Activated T-helper 1 cell treated with anti-CD3 and anti-CD28 coated beads, Interleukin-2, amount 50 U/mL, for 16 hours (primary cell): ENCODE measurements at places on chromosomes 1 and 21.

DNA sequence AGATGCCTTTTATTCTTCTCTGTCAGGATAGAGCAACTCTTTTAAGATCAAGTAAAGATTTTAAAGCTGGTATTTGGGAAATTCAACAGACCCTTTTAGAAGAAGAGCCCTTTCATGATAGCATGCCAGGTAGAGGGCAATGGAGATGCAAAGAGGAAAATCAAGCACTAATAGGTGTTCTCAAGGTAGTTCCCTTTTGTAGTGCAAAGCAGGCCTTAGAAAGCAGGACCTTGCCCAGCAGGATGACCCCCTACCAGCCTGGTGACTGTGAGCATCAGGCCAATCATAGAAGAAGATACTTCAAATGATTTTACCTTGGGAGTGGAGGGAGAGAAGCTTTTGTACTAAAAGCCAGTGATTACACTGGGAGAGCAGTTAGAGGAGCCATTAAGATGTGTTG lies 381.4 kb upstream of the ZRANB2 start:
- DNase-seq: no peak

DNA sequence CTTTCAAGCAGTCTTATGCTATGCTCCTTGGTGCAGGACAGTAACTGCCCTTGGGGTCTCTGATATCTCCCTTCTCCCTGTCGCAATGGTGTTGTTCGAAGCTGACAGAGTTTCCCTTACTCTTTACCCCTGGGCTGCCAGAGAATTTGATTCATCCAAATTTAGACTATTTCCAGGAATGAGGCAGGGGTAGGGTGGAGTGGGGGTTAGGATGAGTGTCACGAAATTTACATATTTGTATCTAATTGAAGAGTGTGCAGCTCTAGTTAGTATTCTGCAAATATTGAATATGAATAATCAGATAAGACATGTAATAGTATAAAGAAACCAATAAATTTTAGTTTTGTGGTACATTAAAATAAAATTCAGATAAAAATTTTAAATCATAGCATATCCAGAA lies 140.0 kb upstream of the LMO4 start:
- no peak for DNase-seq

GRCh38 chr21:31644643-31645042 lies 14.8 kb upstream of the SOD1 start:
- no peak for DNase-seq

GRCh38 chr1:4741876-4742423 lies 87.5 kb downstream of the AJAP1 start:
- DNase-seq: no peak

DNA sequence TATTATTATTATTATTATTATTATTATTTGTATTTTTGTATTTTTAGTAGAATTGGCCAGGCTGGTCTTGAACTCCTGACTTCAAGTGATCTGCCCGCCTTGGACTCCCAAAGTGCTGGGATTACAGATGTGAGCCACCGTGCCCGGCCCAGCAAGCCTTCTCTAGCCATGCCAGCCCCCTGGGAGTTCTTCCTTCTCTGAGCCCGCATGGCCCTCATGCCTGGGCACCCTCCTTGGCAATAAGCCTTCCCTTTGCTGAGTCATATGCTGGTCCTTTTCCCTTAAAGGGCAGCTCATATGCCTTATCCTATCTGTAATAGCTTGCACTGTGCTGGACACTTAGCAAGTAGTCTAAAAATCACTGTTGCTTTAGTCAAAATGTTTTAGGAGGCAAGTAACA lies 8.5 kb upstream of the NBL1 start:
- no peak for DNase-seq

GRCh38 chr21:17900990-17901385 lies 81.8 kb upstream of the C21orf91 start:
- no peak for DNase-seq

DNA sequence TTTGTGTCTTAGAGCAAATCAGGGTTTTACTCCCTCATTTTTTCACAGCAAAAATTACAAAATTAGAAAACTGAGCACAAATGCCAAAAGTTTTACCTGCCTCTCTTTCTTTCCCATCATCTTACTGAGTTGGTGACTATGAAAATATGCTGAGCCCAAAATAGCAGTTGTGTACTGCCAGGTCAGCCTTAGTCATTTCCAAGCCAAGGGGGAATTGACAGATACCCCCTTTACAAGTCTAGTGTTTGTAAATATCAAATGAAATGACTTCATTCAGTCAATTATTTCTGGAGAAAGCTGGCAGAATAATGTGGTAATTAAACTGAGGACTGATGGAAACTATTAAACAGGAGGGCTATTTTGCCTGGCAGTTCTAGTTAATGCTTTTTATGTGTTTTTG lies 11.4 kb upstream of the GORAB start:
- no peak for DNase-seq

GRCh38 chr1:24849672-24850295 lies 80.3 kb downstream of the RUNX3 start:
- no peak for DNase-seq

GRCh38 chr1:108703939-108704338 lies 8.8 kb upstream of the FNDC7 start:
- no peak for DNase-seq

DNA sequence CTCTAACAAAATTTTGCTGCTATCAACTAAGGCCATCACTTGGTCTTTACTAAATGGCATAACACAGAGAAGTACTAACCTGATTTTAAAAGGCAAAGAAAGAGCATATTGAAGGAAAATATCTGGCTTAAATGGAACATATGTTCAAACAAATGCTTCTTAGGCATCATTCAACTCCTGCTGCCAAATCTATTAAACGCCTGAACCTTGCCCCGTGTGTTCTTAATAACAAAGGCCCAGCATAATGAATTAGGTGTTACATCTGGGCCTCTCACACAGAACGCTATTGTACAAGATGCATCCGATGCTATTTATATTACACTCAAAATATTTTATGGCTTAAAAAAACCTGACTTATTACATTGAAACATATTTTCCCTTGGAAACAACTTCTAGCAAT lies 48.4 kb downstream of the B3GALNT2 start:
- DNase-seq: no peak

- DNase-seq: no peak
Measured at GRCh38 chr1:61455400-61455799, 269.5 kb downstream of the TM2D1 start.

GRCh38 chr1:31374511-31375196 lies 1.8 kb upstream of the FABP3 start:
- DNase-seq: no peak

- DNase-seq: no peak
Measured at GRCh38 chr1:89190017-89190416, 8.7 kb downstream of the GBP4 start.

GRCh38 chr1:48619539-48619938 lies 147.5 kb upstream of the SPATA6 start:
- no peak for DNase-seq

- no peak for DNase-seq
Measured at GRCh38 chr1:31650161-31651088, 5.7 kb upstream of the PEF1 start.

GRCh38 chr1:223836586-223836985 lies 9.2 kb downstream of the TP53BP2 start:
- DNase-seq: no peak

DNA sequence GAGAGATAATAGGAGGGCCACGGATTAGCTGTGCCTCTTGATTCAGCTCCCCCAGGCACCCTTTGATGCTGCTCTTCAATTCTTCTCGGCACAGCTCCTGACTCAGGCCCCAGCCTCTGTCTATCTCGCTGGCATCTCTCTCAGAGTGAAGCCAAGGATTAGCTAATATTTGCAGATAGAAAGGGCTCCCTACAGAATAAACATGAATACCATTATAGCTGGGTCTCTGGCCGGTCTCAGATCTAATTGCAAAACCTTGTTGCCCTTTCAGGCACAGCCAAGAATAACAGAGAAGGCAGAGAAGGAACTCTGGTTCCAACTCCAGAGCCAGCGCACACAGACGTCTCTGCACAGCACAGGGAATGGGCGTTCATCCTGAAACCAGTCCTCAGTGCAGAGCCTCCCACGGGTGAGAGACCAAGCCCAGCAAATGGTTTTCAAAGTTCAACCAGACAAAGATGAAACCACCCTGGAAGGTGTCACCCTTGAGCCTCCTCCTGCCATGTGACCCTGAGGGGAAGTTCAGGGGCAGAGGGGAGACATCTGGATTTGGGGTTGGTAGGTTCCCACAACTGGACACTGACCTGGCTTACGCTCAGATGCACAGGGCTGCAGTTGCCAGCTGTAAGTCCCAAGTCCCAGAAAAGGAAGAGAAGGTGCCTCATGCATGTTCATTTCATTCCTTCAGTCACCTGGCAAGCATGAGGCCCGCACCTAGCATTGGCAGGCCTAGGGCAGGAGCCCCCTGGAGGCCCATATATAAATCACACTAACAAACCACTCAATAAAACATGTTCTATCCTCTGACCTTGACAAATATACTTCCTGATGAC lies 394.0 kb downstream of the NPHP4 start:
- DNase-seq: no peak

DNA sequence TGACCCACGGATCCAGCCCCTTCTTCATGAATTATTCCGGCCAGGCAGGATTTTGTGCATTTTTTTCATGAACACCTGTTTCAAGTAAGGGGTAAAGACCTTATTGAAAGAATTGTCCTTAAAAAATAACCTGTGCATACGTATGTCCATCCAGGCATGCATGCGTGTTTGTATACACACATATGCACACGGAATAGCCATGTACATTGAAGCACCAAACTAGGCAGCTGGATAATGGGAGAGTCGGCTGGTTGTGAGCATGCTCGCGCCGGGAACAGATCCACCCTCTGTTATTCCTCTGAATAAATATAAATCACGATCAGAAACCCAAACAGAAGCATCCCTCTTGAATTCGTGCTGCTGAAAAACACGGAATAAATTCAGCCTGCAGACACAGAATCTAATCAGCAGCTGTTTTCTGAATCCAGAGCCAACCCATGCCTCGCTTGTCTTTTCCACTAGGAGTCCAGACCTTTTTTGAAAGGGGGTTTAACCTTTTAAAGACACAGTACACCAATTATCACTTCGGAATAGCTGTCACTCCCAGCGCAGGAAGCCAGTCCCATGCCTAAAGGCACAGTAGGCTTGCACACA lies at the start of gene HIVEP3:
TSS of gene HIVEP3 (minus strand) at position 473 of the 594 bp plus-strand sequence.
- DNase-seq: no peak

- no peak for DNase-seq
Measured at GRCh38 chr1:23964235-23964668, 4.6 kb downstream of the PNRC2 start.

DNA sequence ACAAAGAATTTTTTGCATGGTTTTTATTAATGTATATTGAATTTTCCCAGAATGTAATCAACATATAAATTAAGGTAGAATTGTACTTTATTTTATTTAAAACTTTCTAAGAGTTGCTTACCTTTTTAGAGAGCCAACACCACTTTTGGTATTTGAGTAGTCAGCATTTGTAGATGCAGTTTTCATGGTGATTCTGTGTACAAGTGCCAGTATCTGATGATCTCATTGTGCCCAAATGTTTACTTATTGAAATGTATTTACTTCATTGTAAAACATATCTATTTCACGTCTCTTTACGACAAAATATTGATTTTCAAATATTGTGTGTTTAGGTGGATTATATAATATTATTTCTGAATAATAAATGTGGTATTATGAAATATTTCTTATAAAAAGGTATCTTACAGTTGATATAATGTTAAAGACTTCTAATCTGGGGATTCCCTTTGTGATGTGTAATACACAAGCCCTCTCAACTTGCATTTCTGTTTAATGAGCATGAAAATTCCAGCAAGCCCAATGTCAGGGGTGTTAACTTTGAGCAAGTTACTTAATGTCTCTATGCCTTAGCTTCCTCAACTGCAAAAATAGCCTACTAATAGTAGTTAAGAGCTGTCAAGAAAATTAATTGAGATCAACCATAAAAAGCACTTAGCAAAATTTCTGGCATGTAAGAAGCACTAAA lies 141.8 kb upstream of the ZNF648 start:
- DNase-seq: no peak

- no peak for DNase-seq
Measured at GRCh38 chr1:9340172-9340854, 47.6 kb downstream of the SPSB1 start.

- DNase-seq: no peak
Measured at GRCh38 chr1:71640998-71641397, 560.2 kb upstream of the ZRANB2 start.

DNA sequence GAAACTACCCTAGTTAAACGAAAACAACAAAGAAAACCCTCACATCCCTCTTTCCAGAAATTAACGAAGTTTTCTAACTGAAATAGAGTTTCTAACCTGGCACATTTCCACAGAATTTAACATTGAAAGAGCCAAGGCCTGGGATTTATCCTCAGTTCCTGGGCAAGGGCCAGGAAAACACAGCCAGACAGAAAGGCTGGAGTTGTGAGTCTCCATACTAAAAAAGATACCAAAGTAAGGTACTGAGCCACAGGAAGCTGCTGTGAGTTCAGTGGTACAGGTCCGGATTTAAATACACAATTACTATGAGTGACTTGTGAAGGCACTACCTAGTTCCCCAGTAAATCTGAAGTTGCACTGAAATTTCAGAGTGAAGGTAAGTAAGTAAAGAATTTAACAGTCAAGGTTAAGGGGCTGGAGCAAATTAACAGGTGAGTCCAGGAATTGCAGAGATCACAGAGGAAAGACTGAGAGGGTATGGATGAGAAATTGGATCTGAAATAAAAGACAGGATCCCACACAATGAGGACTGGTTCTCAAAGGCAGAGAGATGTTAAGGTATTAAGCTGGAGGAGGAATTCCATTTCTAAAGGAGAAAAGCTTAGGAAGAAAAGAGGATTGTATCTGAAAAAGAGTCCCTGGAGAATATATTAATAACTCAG lies 905 bp downstream of the LIX1L start:
- DNase-seq: no peak

- no peak for DNase-seq
Measured at GRCh38 chr1:147612366-147612765, 58.0 kb downstream of the ACP6 start.

GRCh38 chr1:110005971-110006370 lies 21.4 kb downstream of the AHCYL1 start:
- no peak for DNase-seq

DNA sequence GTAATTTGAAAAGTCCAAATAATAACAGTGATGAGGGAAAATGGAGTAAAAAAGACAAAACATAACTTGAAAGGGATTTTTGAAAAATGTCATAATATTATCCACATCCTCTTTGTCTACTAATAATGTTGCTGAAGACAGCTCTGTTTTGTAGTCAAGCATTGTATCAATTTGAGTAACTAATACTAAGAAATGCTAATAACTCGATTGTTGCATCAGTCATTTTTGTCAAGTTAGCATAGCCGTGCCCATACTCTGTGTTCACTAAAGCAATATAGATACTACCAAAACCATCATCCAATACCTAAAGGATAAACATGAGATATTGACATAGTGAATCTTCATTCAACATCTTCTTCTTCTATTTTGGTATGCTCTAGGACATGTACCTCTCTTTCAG lies 17.3 kb downstream of the PDC start:
- no peak for DNase-seq

DNA sequence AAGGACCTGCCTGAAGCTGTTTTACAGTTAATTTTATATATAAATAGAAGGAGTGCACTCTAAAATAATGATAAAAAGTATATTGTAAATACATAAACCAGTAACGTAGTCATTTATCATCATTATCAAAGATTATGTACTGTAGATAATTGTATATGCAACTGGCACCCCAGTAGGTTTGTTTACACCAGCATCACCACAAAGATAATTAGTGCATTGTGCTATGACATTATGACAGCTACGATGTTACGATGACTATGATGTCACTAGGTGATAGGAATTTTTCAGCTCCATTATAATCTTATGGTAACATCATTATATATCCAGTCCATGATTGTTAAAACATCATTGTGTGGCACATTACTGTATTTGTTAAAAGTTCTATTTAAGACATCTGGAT lies 185.2 kb downstream of the LBR start:
- DNase-seq: no peak
